ENCODE measurements at places on chromosomes 11 and 22.

- no peak for DNase-seq
Measured at GRCh38 chr11:116929414-116930090, 92.1 kb upstream of the APOA1 start.

DNA sequence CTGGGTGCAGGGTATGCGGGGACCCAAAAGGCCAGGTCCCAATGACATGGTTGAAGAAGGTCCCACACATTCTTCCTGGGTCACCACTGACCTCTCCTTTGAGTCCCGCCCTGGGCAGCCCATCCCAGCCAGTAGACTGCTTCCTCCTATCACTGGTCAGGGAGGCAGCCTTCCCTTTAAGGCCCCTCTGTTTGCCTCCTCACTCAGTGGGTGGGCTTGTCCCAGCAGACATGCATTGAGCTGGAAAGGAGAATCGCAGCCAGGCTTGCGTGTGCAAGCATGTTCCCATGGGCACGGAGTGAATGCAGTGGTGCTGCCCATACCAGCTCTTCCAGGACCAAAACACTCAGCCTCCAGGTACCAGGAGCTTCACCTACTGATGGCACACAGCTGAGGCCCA lies 162.4 kb upstream of the SYT13 start:
- DNase-seq = no peak

- DNase-seq = no peak
Measured at GRCh38 chr11:59076876-59077571, 9.1 kb upstream of the GLYATL1B start.

- no peak for DNase-seq
Measured at GRCh38 chr11:101866619-101867491, 48.0 kb upstream of the CEP126 start.

GRCh38 chr22:28837640-28838039 lies 37.3 kb upstream of the XBP1 start:
- DNase-seq = no peak

DNA sequence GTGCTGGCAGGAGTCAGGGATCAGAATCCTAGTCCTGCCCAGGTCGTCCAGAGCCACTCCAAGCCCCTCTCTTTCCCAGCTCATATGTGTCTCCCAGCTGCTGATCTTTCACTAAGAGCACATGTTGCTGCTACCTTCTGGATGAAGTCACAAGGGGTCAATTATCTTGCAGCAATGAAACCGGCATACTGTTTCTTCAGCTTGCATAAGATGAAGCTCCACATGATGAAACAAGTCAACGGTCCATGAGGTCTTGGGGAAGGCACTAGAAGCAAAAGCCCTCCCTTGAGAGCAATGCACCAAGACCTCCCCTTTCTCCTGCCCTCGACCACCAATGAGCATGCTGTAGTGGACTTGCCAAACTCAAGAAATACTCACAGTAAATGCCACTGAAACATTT lies 148.9 kb downstream of the TENM4 start:
- no peak for DNase-seq

GRCh38 chr11:37511425-37511933 lies 913.4 kb upstream of the RAG2 start:
- DNase-seq = no peak

DNA sequence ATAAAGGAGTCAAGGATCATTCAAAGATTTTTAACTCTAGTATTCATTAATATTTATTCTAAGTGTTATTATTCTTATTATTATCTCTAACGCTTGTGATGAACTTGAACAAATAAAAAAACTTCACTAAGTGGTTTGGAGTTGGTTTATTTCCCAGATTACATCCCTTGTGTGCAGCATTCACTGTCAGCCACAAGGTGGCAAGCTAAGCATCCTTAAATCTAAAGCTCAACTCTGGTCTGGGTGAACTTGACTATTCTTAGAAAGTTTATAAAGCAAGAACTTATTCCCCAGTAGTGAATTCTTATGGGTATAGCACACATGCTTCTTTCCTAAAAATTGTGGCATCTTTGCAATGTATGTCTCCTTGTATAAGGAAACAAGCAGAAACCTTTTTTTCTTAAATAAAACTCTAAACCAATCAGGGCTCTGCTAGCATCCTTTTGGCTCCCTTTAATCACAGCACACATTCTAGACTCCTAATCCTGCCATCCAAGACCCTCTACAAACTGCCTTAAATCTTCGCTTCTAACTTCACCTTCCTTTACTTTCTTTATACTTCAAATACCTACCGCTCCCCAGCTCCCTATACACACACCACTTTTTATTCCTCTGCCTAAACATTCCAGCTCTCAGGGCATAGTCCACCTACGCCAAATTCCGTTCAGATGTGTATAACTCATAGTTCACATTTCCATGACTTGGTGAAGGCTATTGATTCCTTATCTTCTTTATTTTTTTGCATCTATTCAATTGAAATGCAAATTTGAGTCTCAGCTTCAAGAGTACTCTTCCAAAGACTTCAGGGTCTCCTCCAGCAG lies 1068.8 kb downstream of the DLG2 start:
- peak; percentile 56 for DNase-seq

DNA sequence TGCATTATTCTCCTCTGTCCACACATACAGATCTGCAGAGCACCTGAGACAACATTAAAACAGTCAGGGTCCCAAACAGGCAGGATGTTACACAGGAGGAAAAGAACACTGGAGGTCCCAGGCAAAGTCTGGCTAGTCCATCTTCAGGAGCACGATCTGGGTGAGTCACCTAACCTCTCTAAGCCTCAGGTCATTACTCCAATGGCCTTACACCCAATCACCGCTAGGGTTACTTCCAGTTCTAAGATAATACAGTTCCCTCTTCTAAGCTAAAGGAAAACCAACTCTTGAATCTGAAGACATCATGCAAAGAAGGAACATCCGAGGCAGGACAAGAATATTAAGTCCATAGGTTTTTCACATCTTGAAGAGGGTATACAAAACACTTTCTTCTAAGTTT lies 24.5 kb downstream of the ASCC2 start:
- DNase-seq = no peak

DNA sequence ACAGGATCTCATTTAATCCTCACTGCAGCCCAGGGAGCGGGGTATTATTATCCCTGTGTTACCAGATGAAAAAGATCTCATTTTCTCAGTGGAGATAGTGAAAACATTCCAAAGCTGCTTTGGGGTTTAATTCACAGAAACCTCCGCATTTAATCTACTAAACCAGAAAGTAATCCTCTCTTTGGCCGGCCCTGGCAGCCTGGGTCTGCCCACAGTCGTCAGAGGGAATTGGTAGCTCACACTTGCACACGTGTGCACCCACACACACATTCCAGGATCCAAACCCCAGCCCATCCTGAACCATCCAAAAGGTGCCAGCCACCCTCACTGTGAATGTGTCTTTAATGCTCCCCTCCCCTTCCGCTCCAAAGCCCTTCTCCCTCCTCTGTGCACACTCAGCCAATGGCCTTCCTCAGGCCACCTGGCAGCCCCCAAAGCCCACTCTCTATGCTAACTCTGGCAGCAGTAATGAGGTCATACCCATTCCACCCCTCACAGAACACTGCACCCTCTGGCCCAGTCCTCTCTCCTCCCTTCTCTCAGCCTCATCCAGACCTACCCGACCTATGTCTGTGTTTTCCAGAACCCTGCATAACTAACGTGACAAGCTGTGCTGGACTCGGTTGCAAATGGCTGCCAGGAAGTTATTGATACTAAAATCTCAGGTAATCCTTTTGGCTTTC lies 466.2 kb downstream of the SOX6 start:
- no peak for DNase-seq

DNA sequence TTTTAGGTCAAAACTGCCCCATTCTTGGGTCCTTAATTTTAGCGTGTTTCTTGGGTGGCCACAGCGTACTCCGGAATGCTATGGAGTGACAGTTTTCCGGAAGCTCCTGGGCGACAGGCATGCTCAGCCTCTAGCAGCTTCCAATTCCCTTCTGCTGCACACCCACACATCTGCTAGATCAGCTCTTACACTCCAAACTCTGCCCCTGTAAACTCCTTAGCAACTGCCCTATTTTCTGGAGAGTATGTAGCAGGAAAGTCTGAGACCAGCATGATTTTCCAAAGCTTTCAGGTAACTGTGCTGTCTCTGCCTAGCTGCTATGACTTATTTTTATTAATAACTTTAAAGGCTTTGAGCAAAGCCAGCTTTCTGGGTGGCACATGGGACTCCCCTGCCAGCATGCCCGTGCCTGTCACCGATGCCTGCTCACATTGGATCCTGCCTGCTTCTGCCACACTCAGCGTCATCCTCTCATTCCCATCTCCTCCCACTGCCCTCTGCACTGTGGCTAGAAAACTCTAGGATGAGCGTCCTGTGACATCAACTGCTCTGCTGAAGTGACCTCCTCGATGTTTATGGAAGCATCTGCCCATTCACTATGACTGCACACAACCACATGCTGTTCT lies 17.3 kb downstream of the TOLLIP start:
- DNase-seq = peak; percentile 42

DNA sequence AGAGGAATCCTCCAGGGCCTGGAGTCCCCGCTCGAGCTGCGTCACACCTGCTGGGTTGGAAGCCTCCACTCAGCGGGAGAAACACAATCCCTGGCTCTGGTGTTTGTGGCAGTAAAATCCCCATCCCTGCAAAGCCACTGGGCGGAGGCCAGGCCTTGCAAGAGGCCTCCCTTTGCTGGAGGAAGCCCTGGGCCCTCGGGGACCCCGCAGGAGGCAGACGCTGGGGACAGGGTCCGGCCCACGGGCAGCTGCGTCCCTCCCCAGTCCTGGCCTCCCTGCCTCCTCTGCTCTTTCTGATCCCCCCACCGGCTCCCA lies 194.7 kb downstream of the BRD1 start:
- no peak for DNase-seq

- DNase-seq = no peak
Measured at GRCh38 chr11:81022057-81022456, 1581.2 kb upstream of the TENM4 start.

DNA sequence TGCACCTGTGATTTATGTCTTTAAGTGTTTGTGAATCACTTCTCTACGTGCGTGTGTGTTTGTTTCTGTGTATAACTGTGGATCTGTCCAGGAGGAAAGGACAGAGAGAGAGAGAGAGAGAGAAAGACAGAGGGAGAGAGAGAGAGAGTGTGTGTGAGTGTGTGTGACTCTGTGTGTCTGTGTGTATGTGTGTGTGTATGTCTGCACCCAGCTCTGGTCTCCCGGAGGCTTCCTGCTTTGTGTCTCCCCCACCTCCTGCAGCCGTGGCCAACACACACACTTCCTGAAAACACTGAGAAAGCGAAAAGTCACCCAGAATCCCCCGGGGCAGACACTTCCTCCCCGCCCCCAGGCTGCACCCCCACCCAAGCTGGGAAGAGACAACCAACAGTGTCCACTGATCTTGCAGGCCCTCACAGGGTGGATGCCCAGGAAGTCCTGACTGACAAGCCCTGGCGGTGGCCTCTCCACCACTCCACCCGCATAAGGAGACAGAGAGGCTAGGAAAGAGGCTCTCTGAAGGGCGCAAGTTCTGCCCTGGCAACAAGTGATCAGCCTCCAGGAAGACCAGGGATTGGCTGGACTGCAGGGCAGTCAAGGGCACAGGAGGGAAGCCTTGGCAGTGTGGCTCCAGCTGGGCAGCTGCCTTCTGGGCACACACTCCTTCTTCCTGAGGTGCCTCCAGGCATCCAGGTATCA lies 30.0 kb downstream of the ARAP1 start:
- DNase-seq = peak; percentile 83

DNA sequence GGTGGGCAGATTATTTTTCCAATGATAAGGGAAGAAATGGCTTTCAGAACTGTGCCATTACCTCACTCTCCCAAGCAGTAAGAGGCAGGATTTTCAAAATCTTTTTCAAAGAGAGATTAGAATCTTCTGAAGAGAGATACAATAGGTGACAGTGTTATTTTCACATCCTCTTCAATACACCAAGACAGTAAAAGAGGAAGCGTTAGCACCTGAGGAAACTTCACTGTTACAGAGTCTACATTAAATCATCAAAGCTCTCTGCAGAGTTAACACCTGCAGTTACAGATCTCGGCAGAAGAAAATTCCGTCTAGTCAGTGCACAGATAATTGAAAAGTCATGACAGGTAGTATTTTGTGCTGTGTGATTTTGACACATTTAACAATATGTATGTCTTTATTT lies 144.9 kb downstream of the PGR start:
- no peak for DNase-seq

DNA sequence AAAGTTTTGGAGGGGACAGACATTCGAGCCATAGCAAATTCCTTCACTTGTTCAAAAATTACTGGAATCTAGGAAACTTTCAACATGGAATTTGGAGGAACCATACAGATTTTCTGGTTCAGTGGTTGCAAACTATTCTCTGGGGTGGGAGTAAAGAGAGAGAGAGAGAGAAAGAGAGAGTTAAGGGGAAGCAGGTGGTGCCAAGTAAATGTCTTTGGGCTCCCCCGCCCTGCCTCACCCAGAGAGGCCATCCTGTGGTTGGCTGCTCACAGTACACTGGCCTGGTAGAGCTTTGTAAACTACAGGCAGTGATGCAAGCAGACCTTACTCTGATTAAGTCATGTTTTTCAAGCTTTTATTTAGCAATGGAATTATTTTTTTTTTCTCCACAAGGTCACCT lies 82.6 kb downstream of the ADAMTS15 start:
- no peak for DNase-seq

GRCh38 chr22:50418624-50419023 lies 56.2 kb downstream of the SBF1 start:
- DNase-seq = no peak

- no peak for DNase-seq
Measured at GRCh38 chr11:46247659-46248058, 29.8 kb upstream of the CREB3L1 start.

GRCh38 chr11:118045191-118045590 lies 31.7 kb upstream of the TMPRSS4 start:
- no peak for DNase-seq

GRCh38 chr11:112128483-112129121 lies 35.3 kb downstream of the IL18 start:
- peak; percentile 10 for DNase-seq

GRCh38 chr11:103344886-103345285 lies 235.7 kb downstream of the DYNC2H1 start:
- DNase-seq = no peak

- no peak for DNase-seq
Measured at GRCh38 chr22:42371099-42371498, 61.1 kb downstream of the NFAM1 start.

- no peak for DNase-seq
Measured at GRCh38 chr22:47423861-47424820, 661.7 kb downstream of the TBC1D22A start.

- no peak for DNase-seq
Measured at GRCh38 chr11:102864724-102865123, 10.1 kb downstream of the MMP12 start.

GRCh38 chr11:71236836-71237475 lies 15.4 kb downstream of the SHANK2 start:
- DNase-seq = no peak

DNA sequence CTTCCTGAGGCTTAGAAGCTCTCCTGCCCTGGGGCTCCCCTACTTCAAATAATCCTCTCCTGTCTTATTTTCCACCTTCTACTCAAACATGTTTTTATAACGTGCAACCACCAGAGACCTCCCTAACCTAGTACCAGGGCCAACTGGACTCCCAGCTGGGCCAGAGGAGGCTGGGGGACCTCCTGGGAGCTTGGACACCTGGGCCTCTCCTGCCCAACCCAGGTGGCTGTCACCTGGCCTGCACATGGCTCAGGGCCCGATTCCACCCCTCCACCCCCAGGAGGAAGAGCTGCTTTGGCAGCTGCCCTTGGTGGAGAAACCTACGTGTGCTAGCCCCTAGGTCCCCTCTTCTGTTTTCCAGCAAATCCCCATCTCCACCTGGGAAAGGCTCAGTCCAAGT lies 105.2 kb downstream of the ABTB2 start:
- DNase-seq = no peak

Data from hippocampal formation (tissue), 2 donors.